ENCODE measurements at places on chromosomes 13 and 19.

DNA sequence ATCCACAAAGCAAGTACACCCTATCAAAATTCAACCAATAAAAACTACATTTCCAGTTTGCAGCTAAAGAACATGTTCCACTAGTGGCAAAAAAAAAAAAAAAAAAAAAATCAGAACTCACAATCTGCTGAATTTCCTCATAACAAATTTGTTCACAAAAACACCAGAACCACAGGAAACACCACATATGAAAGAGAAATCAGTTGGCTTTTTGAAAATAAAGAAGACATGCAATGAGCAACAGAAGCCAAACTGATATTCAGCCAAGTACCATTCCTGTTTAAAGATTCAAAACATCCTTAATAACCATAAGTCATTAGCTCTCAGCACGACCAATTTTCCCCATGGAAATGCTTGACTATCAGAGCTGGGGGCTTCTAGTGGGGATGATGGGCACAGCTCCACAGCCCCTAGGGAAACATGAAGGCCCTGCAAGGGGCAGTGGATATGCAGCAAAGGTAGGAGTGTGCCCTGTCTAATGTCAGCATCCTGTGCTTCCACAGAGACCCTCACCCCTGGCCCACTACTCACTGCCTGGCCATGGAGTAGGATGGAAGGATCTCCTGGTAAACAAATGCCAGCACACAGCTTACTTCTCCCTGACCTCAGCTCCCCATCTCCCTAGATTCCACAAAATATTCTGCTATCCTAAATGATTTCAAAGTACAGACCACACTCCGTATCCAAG lies 74.0 kb upstream of the DOCK9 start:
- no peak overlapping the region for H3K27ac ChIP-seq
- peaks cover 38% of the 10 kb centered on the region for H3K4me1 ChIP-seq
- DNase-seq: no peak
- H3K36me3 ChIP-seq: no peaks in the 10 kb centered on the region
- no peaks in the 10 kb centered on the region for H3K27me3 ChIP-seq
- H3K4me3 ChIP-seq: no peak overlapping the region

GRCh38 chr13:113929628-113930615 lies 44.0 kb downstream of the C13orf46 start:
- no peak overlapping the region for H3K4me3 ChIP-seq
- DNase-seq: no peak
- H3K4me1 ChIP-seq: no peaks in the 10 kb centered on the region
- no peak overlapping the region for H3K27ac ChIP-seq

DNA sequence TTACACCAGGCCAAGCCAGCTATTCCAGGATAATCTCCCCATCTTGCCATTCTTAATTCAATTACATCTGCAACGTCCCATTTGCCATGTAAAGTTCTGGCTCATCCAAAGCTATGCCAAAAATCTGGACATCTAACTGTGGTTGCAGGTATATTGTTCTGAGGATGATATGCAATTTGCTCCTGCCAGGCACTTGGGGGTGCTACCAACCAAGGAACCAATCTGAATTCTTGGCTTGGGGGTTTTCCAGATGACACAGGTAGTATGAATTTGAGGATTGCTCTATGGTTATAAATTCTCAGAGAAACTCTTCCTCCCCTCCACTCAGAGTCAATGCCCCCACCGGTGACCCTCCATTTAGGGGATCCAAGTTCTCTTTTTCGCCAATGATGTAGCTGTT lies 33.0 kb downstream of the CRYL1 start:
- no peak overlapping the region for H3K4me3 ChIP-seq
- H3K36me3 ChIP-seq: no peaks in the 10 kb centered on the region
- no peaks in the 10 kb centered on the region for H3K27me3 ChIP-seq

DNA sequence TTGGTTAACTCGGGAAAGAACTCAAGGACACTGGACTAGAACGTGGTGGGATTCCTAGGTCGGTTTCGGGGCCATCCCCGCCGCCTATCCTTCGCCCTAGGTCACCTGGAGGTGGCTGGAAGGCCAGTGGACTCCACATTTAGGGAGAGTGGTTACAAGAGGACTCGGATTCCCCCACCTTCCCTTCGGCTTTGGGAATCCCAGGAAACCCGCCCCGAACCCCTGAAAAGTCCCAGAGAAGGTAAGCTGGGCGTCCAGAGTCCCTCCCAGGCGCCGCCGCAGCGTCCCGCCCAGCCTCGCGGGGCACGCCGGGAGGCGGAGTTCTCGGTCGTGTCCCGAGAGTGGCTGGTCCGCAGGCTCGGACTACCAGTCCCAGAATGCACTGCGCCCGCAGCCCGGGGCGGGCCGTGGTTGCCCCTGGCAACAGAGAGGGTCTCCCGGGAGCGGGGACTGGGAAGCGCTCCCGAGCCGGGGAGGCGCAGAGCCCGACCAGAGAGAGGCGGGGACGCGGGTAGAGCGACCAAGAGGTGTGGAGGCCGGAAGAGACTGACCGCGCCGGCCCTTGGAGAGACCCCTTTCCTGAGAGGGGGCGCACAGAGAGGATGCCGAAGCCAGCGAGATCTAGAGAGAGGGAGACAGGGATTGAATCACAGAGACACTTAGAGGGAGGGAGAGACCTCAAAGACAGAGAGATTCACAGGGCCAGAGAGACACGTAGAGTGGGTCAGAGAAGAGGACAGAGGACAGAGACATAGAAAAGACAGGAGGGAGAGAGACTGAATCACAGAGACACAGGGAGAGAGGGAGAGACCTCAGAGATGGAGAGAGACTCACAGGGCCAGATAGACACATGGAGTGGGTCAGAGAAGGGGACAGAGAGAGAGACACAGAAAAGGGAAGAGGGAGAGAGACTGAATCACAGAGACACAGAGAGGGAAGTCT lies 2.6 kb upstream of the PRKCG start:
- H3K27ac ChIP-seq: no peak overlapping the region
- peak overlapping the region; percentile 67 for H3K4me3 ChIP-seq
- peak; percentile 82 for DNase-seq
- peaks cover 20% of the 10 kb centered on the region for H3K4me1 ChIP-seq
- H3K36me3 ChIP-seq: peaks cover 10% of the 10 kb centered on the region
- H3K27me3 ChIP-seq: peaks cover 28% of the 10 kb centered on the region

DNA sequence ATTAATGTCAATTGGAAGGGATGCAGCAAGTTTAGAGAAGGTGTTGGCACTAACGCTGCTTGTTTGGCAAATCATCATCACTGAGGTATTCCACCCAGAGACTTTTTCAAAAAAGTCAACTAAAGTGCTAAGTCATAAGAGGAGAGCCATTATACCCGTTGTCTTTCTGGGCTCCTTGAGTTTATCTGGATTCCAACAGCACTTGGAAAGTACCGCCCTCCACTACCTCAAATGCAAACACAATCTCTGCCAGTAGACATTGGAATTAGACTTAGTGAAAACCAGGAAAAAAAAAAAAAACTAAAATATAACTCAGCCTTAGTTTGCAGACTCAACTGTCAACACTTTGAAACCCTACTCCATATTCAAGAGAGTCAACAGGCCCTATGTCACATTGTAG lies 266.0 kb downstream of the ITGBL1 start:
- no peaks in the 10 kb centered on the region for H3K27me3 ChIP-seq
- H3K27ac ChIP-seq: no peak overlapping the region
- no peak overlapping the region for H3K4me3 ChIP-seq
- 0 out of 2 replicates have a peak, but pooled peaks cover 4% of the 10 kb centered on the region for H3K36me3 ChIP-seq

DNA sequence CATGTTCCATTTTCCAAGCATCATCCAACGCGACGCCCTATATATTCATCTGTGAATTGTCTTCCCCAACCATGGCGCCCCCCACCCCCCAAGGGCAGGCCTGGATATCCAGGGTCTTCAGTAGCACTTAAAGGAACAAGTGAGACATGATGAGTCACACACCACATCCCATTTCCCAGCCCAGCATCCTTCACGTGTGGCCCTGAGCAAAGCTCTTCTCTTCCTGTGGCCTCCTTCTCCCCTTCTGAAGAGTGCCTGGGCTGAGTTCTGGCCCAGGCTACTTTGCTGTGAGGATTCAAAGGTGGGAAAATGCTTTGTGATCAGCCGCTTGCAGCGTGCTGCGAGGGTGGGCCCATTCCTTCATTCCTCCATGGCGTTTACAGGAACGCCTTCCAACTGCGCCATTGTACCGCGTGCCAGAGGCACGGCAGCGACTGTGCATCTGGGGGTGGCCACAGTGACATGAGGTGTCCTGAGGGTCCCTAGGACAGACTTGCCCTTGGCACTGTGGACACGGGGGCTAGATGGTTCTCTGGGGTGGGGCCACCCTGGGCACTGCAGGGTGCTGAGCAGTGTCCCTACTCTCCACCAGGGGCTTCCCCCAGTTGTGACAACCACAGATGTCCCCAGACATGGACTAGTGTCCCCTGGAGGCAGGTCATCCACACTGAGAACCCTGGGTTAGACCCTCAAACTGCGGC lies 11.7 kb downstream of the PLIN4 start:
- 0 out of 2 replicates have a peak overlapping the region, but pooled peaks have one; percentile 3 for H3K27ac ChIP-seq
- peak; percentile 70 for DNase-seq
- H3K36me3 ChIP-seq: no peaks in the 10 kb centered on the region
- no peak overlapping the region for H3K4me3 ChIP-seq
- H3K27me3 ChIP-seq: no peaks in the 10 kb centered on the region
- H3K4me1 ChIP-seq: peaks cover 8% of the 10 kb centered on the region

Measured in PC-3 (cell line).